Substantia nigra (tissue), 51 donors: ENCODE measurements at places on chromosomes 4 and X.

DNA sequence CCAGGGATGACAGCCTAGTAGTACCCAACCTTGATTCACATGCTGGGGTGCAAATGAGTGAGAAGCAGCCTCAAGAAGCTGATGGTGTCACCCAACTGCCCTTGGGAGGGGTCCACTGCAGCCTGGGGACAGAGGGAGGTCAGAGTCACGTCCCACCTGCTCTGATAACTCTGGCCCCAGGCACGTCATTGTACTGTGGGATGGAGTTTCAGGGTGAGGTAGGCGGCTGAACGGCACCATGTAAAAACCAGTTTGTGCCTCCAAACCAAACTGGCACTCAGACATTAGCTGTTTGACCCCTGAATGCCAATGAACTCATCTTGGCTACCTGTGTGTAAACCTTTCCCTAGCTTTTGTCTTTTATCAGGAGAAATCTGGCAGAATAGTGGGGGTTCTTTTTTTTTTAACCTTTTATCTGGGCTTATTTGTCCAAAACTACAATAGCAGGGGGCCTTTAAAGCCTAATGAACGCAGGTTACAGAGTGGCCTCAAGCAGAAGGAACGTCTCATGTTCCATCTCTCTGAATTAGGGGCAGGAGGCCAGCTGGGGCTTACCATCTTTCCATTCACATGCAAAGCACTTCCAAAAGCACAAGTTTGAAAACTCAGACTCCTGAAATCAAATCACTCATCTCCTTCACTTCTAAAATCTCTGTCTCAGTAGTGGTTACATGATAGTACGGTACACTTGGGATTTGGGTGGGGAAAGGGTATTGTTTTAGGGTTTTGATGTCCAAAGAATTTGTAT is 89.4 kb downstream of the IRF2 start:
- no peak for DNase-seq

DNA sequence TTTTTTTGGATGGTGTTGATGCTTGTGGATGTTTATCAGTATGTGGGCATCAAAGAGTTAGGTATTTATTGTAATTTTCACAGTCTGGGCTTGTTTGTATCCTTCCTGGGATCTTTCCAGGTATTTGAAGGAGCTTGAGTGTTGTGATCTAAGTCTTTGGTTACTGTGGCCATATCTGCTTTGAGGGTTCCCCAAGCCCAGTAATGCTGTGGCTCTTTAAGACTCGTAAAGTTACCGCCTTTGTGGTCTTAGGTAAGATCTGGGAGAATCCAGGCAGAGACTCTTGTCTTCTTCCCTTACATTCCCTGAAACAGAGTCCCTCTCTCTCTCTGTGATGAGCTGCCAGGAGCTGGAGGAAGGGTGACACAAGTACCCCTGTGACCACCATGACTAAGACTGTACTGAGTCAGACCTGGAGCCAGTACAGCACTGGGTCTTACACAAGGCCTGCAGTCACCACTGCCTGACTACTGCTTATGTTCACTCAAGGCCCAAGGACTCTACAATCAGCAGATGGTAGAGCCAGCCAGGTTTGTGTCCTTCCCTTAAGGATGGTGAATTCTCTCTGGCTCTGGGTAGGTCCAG is 62.2 kb downstream of the FMR1NB start:
- DNase-seq, result no peak

DNA sequence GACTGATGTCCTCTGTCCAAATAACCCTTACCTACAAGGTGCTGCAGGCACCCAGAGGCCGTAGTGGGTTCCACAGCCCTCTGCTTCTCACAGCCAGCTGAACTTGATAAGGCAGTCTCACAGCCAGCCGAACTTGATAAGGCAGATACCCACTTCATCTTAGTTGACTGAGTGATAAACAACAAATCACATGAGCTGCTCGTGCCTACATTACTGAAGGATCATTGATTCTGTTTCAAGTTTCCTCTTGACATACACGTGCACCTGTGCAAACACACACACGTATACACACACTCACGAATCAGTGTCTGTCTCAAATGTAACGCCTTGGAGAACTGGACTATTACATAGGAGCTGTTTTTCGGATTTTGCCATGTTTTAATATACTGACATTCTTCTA is 276.3 kb downstream of the DCTD start:
- DNase-seq, result no peak

GRCh38 chr4:149029056-149029651 is 586.9 kb upstream of the NR3C2 start:
- no peak for DNase-seq

GRCh38 chr4:139267301-139267700 is 12.7 kb downstream of the MGARP start:
- no peak for DNase-seq
